ENCODE measurements at places on chromosomes 2 and 18.

- no peak for DNase-seq
Measured at GRCh38 chr18:68219274-68219673, 495.6 kb downstream of the TMX3 start.

- DNase-seq = no peak
Measured at GRCh38 chr2:165390875-165391274, 78.6 kb upstream of the CSRNP3 start.

- no peak for DNase-seq
Measured at GRCh38 chr2:164178835-164179465, 442.3 kb downstream of the GRB14 start.

- no peak for DNase-seq
Measured at GRCh38 chr18:6254456-6254855, 160.3 kb downstream of the L3MBTL4 start.

GRCh38 chr2:63658176-63658968 is 69.6 kb downstream of the MDH1 start:
- DNase-seq = no peak

DNA sequence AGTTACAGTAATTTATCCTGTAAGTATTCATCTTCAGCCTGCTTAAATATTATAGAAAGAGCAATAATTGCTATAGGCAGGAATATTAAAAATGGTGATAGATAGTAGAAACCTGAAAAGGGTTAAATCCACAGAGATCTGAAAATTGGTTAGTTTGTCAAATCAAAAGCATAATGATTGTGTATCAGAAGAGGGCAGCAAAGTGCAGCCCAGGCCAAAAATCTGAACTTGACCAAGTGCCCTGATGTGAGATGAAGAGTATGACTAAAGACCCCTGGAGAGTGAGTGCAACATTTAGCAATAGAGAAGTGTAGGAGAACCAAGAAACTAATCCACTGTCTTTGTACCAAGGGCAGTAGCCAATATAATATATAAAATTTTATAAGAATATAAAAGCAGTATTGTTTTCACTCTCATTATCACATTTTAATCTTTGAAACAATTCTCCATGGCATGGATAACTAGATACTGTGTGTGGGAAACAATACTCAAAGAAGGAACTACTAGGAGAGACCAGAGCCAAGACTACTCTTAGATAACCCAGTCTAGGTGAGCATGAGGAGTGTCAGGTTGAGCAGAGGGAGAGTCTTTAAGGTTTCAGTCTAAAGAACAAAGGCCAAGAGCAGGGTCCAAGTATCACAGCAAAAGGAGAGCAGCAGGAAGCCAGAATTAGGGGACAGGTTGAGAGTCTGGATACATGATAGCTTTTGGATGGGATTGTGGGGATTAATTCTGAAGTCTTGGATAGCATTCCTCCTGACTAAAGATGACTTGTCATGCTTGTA is 148.7 kb downstream of the CALCRL start:
- DNase-seq = no peak

DNA sequence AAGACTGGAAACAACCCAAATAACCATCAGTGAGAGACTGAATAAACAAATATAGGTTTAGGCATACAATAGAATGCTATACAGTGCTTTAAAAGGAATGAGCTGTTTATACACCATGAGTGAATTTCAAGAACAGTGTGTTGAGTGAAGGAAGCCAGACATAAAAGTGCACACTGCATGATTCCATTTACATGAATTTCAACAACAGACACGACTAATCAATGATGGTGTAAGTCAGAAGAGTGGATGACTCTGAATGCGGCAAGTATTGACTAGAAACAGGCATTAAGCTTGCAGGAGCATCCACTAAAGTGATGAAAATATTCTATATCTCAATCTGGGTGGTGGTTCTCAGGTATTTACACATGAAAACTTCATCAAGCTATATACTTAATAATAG is 142.7 kb upstream of the SLC39A10 start:
- DNase-seq = no peak

- DNase-seq = no peak
Measured at GRCh38 chr2:2699121-2699505, 368.0 kb upstream of the MYT1L start.

GRCh38 chr18:57819671-57820460 is 16.8 kb upstream of the ATP8B1 start:
- DNase-seq = no peak

DNA sequence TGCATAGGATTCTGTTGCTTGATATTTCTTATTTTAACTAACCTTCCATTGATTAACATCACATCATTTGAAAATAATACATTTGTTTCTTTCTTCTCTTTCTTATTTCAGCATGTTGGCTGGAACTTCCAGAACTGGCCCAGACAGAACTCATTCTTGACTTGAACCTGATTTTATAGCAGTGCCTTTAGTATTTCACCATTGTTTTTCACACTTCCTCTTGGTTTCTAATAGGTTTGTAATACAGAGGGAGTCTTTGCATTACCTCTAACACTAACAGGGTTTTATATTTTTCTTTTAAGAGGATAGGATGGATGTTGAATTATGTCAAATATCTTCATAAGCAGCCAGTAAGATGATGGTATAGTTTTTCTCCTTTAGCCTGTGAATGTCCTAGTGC is 39.2 kb downstream of the SEMA4F start:
- DNase-seq = no peak

DNA sequence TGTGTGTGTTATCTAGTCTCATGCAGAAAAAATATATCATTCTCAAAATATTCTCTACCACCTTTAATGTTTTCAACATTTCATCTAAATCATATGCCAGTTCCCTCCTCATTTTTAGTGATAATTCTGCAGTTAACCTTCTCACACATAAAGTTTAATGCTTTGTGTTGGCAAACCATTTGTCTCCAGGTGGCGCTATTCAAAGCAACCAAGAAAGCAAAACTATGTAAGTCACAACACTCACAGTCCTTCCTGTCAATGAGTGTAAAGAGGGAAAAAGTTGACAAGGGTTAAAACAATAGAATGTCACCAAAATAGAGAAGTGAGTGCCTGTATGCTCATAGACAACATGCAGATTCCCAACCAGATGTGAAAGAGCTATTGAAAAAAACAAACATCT is 961.6 kb upstream of the LRRTM1 start:
- no peak for DNase-seq

DNA sequence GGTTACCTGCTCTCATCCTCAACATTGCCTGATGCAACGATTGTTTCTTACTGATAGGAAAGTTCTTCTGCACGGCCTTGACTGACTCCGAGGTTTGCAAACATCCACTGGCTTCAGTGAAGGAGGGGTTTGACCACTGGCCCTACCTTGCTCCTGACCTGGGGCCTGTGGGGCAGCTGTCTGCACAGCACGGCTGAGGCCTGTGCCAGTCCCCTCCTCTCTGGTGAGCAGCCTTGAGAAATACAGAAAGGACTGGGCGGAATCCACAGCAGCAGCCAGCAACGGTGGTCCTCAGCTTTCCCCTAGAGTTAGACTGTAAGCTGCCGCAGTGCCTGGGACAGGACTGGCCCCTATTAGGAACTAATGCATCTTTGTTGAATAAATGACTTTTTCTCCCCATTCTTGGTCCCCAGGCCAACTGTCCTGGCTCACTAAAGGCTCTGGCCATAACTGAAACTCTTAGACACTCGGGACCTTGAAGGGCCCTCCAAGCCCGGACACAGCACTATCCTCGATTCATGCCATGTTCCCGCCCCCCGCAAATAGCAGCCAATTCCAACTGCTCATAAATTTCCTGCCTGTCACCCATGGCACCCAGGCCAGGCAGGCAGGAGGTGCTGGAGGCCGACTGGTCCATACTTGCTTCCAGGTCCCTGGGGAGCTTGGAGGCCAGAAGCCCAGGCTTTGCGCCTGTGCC is 26.7 kb downstream of the ATOH8 start:
- no peak for DNase-seq

GRCh38 chr2:62489162-62489561 is 16.8 kb downstream of the TMEM17 start:
- DNase-seq = no peak

DNA sequence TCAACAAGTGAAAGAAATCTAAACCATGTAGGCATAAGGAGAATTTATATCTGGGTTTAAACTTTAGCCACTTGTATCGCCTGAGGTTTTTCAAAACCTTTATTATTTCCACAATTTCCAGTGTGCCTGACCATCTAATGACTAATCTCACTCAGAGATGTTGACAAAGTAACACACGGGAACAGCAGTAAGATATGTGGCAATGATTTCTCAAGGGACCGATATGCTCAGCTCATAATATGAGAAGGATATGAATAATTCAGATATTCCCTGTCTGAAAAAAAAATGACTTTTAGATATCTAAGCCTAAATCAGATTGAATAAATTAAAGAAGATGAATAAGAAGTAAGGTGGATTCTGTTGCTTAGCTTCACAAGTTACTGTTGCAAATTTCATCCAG is 43.5 kb downstream of the TMEM163 start:
- no peak for DNase-seq

GRCh38 chr2:32838418-32838817 is 108.3 kb upstream of the LTBP1 start:
- no peak for DNase-seq

DNA sequence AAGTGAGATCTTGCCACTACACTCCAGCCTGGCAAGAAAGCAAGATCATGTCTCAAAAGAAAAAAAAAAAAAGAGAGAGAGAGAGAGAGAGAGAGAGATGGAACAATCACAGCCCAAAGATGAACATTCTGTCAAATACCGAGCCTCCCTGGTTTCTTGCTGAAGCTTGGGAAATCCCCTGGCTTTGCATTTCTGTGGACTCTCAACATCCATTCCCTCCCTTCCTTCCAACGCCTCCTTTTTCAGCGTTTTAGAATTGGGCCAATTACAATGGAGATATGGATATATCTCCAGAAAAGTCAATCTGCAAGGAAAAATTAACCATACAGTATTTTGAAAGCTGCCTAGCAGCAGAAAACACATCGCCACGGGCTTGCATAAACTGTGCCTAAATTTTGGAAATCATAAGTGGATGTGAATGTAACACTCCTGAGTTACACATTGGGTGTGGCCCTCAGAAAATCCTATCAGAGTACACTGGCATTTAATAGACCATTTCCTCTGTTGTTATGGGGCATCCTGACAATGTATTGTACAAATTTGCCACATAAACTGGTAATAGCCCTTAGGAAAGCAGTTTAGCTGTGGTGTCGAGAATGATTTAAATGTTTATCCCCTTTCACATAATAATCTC is 67.2 kb upstream of the PHLPP1 start:
- no peak for DNase-seq

DNA sequence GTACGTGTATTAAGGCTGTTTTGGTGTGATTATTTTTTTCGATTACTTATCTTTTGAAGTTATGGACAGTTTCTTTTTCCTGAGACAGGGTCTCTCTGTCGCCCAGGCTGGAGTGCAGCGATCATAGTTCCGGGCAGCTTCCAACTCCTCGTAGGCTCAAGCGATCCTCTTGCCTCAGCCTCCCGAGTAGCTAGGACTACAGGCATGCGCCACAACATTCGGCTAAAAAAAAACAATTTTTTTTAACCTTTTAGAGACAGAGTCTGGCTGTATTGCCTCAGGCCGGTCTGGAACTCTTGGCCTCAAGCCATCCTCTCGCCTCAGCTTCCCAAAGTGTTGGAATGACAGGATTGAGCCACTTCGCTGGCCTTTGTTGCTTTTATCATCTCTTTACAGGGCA is 945 bp downstream of the HAT1 start:
- no peak for DNase-seq

- DNase-seq = no peak
Measured at GRCh38 chr2:88613921-88614320, 13.3 kb downstream of the EIF2AK3 start.

DNA sequence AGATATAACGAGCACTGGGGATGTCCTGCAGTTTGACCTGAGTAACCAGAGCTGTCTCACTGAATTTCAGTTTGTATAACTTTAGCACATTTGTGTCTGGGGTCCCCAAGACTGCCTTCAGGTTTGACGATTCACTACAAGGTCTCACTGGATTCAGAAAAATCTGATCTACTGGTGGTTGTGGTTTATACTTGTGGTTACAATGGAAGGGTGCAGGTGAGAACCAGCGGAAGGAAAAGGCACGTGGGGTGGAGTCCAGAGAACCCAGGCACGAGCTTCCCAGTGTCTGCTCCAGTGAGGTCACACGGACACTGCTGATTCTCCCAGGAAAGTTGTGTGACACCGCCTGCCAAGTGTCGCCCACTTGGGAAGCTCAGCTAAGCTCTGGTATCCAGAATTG is 126.0 kb downstream of the ZNF236 start:
- no peak for DNase-seq

Data from activated T-cell treated with anti-CD3 and anti-CD28 coated beads, Interleukin-2, amount 50 U/mL, for 48 hours (primary cell).